ENCODE measurements at places on chromosomes 1 and 21. TPM values are rescaled to one million over a fixed set of nuclear protein-coding genes. Genes with fewer than 3 reads are reported as not detected.

OR6N1 gene
- total RNA-seq: not detected

ELF3 gene
- not detected for total RNA-seq

PER3 gene
- 21.6 TPM for total RNA-seq

CYYR1 gene
- 16.2 TPM for total RNA-seq

CGN gene
- 0.63 TPM for total RNA-seq

GJA4 gene
- total RNA-seq: 48.7 TPM

FCRL1 gene
- not detected for total RNA-seq

MPL gene
- not detected for total RNA-seq

SPATA17 gene
- 0.44 TPM for total RNA-seq

OR2M3 gene
- not detected for total RNA-seq

TAS1R1 gene
- total RNA-seq: 0.78 TPM

SMCP gene
- not detected for total RNA-seq

HTR1D gene
- 0.63 TPM for total RNA-seq

HENMT1 gene
- total RNA-seq: 2.3 TPM

TRPM2 gene
- total RNA-seq: 4.9 TPM

NHLH1 gene
- total RNA-seq: not detected

CLDN19 gene
- 183 TPM for total RNA-seq

CELSR2 gene
- total RNA-seq: 16.2 TPM

VASH2 gene
- under 0.01 TPM for total RNA-seq

GUCA2A gene
- total RNA-seq: not detected

BLACAT1 gene
- not detected for total RNA-seq

TSPAN2 gene
- 5.2 TPM for total RNA-seq

TTC22 gene
- total RNA-seq: not detected

SPRR2G gene
- total RNA-seq: not detected

UTP11 gene
- total RNA-seq: 23.4 TPM

ARTN gene
- not detected for total RNA-seq

ADAMTSL4 gene
- total RNA-seq: 54.4 TPM

MAP3K7CL gene
- total RNA-seq: 9.2 TPM

NPR1 gene
- total RNA-seq: 76.6 TPM

DYNLT4 gene
- total RNA-seq: 2.5 TPM

PLCH2 gene
- total RNA-seq: 0.21 TPM

AGT gene
- 3.9 TPM for total RNA-seq

CLDN14 gene
- not detected for total RNA-seq

RPS6KA1 gene
- 13.1 TPM for total RNA-seq

CD53 gene
- total RNA-seq: 20.9 TPM

SPRR5 gene
- total RNA-seq: not detected

FMN2 gene
- total RNA-seq: 24.3 TPM

CELA3A gene
- 60.6 TPM for total RNA-seq

LCE2B gene
- not detected for total RNA-seq

SMIM1 gene
- total RNA-seq: 23.1 TPM
